NCI-H524 treated with DMSO at 0.1 percent for 48 hours (cell line): ENCODE measurements at places on chromosomes 12 and 14.

DNA sequence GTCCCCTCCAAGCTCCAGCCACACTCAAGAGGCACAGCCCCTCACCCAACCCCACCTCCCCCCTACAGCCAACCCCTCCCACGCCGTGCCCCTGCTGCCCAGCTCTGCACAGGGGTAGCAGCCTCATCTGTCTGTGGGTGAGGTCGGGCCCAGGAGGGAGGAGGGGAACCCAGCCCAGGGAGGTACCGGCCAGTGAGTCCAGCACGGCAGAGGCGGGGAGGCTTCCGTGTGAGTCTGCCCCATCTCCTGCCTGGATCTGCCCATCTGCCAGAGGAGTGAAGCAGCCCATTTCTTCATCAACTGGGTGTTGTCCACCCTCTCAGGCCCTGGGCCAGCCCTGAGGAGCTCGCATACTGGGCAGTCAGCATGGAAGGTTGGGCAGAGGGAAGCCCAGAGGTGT lies 54.2 kb downstream of the CCNK start:
- no peak for DNase-seq

DNA sequence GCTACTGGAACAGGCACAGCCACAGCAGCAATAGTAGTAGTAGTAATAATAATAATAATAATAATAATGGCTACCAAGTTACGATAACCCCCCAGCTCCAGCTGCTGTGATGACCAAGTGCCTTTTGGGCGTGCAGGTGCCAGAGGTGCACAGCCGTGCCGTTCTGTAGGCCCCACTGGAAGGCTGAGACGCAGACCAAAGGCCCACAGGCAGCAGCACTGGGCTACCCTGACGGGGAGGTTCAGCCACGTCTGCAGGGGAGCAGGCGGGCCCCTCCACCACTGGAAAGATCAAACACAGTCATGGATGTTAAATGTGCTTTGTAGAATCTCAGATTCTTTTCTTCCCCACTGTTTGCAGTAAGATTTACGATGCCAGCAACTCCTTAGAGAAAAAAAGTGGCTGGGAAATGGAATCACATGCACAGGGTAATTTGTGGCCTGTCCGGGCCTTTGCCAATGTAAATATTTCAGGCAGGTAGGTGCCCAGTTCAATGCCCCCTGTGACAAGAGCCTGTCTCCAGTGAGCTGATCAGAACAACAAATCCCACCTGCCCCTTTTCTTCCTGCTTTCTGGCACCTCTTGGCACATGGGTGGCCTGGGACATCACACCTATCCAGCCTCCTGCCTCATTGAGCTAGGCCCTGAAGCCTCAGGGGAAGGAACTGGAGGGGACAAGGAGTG lies 32.6 kb downstream of the CCDC85C start:
- DNase-seq: no peak

DNA sequence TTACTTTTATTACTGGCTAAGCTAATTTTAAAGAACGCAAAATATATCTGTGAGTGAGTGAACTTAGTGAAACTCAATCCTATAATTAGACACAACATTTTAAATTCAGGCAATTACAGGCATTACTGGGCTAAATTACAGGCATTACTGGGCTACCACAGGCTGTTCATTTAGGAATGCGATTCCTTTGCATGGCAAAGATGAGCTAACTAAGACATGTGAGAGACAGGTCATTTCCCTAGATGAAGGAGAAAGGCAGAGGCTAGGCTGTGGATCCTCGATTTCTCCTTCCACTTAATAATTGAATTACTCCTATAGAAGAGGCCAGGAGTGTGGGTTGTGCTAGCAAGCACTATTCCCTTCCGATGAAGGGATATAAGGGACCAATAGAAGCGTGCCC lies 429.4 kb upstream of the LMO3 start:
- DNase-seq: no peak

DNA sequence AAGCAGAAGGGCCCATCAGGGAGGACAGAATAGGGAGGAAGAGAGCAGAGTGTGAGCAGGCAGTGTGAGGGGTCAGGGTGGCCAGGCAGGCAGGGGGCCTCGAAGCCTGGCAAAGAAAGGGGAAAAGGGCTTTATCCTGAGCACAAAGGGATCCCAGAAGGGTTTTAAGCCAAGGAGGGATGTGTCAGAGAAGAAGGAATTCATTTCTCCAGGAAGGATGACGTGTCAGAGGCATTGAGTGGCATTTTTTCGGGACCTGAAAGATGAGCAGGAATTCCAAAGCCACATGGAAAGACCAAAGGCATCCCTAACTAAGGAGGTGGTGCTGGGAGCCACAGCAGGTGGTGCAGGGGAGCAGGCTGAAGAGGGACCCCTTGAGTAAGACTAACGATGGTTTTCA lies 132.1 kb downstream of the DICER1 start:
- DNase-seq: no peak

- no peak for DNase-seq
Observed at GRCh38 chr12:64631197-64631596, 20.9 kb downstream of the RASSF3 start.

- no peak for DNase-seq
Observed at GRCh38 chr12:28497889-28498411, 307.7 kb downstream of the CCDC91 start.

GRCh38 chr14:63301891-63302534 lies 16.7 kb downstream of the GPHB5 start:
- DNase-seq: no peak

DNA sequence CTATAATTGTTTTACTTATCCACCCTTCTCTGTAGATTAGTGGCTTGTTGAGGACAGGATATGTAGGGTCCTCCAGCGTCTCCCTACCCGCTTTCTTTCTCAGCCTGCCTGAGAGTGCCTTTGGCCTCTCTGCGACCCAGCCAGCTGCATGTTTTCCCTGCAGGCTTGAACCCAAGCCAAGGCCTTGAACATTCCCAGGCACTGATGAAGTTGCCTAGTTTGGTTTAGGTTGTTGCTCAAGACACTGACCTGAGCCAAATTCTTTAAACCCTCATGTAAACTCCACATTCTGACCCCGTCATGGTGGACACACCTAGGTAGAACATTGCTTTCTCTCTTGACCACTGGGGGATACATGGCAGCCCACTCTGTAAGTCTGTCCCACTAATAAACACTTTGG lies 33.4 kb upstream of the TXNRD1 start:
- no peak for DNase-seq

DNA sequence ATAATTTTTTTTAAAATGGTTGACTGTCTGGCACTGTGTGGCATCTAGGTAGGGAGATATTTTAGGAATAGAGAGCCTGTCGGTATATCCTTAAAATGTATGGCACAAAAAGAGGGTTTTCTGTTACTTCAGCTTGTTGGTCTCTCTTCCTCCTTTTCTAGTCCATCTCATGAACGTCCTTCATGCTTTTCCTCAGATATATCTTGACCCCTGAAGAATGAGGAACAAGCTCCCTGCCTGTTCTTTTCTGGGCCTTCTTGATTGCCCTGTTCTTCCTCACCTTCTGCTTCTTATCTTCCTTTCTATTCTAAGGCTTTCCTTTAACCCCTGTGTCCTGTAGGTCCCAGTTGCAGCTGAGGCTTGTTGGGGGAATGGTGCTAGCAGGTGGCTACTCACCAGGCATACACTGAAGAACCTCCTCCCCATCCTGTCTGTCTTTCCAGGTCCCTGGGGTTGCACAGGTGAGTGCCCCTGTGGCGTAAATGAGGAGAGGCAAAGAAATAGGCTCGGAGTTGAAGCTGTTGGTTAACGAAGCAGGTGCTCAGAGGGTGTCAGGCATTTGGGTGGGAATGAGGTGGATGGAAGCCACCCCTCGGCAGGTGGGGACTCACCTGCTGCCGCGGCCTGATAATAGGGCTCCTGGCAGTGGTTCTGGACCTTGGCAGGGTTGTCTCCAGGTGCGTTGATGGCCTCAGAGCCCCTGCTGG lies 7.2 kb upstream of the C1R start:
- no peak for DNase-seq

GRCh38 chr14:92847278-92847677 lies 53.2 kb downstream of the GOLGA5 start:
- no peak for DNase-seq

DNA sequence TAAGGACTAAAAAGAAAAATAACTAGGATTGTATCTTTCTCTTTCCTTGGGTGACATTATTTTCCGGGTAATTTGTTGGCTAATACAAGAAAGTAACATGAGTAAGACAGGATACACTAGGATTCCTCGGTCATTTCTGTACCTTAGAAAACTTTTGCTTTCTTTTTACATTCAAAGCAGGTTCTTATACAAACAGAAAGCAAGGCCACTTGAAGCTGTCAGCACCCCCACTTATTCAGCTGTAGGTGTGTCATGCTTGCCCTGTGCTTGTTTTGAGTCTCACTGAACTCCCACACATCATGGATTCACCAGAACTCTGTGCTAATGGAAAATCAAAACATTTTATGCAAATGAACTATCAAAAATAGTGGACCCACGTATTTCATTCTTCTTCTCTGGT lies 266.8 kb upstream of the CLEC14A start:
- no peak for DNase-seq

DNA sequence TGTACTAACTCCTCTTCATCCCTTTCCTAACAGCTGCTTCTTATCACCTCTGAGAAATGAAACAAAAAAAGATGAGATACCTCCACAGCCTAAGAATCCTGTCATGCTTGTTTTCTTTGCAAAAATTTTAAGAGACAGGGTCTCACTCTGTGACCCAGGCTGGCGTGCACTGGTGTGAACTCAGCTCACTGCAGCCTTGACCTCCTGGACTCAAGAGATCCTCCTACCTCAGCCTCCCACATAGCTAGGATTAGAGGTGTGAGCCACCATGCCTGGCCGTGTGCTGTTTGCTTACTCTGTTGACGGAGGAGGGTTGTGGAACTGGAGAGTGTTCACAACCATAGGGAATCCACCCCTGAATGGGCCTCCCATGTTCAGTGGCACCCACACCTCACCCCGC lies 16.2 kb downstream of the CSRNP2 start:
- no peak for DNase-seq

DNA sequence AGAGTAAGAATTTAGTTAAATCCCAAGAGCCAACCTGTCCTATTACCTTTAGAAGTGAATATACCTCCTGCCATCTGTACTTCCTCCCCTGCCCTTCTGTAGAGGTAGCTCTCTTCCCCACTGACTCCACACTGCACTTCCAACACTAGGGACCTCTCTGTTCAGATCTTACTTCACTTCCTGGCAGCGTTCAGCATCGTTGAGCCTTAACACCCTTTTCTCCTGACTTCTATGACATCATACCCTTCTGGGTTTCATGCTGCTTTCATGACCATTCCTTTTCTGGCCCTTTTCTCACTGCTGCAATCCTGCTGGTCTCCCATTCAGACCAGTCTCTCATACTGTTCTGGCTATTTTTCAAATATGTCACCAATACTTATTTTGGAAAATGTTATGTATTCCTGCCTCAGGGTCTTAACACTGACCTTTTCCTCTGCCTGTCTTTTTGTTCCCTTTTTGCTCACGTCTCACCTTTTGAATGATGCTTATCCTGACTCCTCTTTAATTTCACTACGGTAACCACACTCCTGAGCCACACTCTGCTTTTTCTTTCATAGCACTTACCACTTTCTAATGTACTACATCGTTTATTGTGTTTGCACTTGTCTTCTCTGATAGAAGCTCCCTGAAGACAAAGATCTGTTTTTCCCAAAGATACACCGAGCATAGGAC lies 67.6 kb downstream of the PLEKHA5 start:
- no peak for DNase-seq

- DNase-seq: no peak
Observed at GRCh38 chr12:94553130-94553519, 93.5 kb upstream of the CEP83 start.

GRCh38 chr12:50246197-50246865 lies 37.0 kb downstream of the LIMA1 start:
- DNase-seq: no peak

DNA sequence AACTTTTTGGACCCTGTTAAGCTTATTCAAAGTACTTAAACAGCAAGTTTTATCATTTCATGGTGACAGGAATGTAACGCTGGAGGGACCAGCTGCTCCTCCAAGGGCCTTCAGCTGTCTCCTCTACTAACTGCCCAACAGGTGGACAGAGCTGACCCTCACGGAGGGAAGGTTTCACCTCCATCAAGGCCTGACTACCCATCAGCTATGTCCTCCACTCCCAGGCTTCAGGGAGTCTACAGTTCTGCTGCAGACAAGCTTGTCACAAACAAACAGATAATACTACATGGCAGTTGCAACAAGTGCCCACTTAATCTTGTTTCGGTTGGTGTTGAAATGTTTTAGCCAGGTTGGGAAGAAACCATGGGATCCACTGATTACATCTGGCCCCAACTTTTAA lies 175.1 kb downstream of the TTC7B start:
- no peak for DNase-seq

GRCh38 chr14:94458558-94459205 lies 6.1 kb upstream of the SERPINA11 start:
- no peak for DNase-seq

DNA sequence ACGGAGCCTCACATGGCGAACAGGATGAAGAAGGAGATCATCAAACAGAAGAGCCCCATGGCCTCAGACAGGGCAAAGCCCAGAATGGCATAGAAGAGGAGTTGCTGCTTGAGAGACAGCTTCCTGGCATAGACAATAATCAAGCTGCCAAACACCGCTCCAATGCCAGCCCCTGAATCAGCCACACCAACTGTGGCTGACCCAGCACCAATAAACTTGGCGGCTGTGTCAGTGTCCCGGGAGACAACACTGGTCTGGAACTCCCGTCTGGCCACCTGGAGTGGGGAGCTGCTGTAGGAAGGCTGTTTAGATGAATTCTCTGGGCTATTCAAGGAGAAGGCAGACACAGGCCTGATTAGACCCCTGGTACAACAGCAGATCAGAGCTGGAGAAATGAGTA lies 100.1 kb downstream of the HEATR5A start:
- no peak for DNase-seq

DNA sequence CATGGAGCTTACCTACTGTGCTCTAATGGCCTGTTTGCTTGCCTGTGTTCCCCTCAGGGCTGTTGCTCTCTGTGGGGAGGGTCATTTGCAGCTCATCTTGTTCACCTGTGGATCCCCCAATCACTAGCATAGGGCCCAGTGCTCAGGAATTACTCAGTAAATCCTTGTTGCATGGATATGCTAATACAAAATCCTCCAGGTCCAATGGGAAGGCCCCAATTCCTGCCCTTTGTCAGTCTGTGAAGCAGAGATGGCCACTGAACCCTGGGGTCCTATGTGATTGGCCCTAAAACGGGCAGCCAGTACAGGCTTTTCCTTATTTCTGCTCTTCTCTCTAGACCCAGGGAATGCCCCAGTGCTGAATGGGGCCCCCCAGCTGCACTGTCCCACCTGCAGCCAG lies 44.1 kb downstream of the FOS start:
- DNase-seq: no peak

DNA sequence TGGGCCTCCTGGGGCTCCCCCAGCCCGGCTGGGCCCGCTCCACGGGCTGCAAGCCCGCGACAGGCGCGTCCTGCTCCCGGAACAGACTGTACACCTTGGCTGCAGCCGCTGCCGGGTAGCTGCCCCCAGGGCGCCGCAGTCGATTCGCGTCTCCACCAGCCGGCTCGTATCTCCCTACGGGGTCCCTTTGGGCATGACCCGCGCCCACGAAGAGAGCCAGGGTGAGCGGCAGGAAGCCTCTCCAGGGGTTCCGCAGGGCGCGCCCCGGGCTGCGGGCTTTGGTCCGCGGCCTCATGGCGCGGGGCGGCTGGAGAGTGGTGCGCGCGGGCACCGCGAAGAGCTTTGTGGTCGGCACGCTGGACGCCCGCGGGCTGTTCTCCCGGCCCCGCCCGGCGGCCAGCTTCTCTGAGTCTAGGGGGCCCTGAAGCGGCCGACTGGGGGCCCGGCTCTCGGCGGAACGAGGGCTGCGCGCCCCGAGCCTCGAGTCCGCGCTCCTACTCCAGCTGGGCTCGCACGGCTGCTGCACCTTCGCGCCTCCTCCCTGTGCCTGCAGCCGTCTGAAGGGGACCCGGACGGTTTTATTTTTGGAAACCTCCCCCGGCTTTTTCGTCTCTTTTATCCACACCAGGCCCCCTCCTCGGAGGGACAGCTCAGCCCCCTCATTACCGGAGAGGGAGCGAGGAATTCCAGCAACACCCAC lies at the start of gene LTBP2:
Gene LTBP2, minus strand, starts transcription at position 588 of the 700 bp plus-strand sequence. Its CDS starts 293 bp downstream, at position 295.
- DNase-seq: no peak
